ENCODE measurements at places on chromosomes 5 and 9.

GRCh38 chr5:147742151-147742550 lies 40.4 kb downstream of the JAKMIP2 start:
- no peak overlapping the region for H3K27ac ChIP-seq
- no peak for DNase-seq

DNA sequence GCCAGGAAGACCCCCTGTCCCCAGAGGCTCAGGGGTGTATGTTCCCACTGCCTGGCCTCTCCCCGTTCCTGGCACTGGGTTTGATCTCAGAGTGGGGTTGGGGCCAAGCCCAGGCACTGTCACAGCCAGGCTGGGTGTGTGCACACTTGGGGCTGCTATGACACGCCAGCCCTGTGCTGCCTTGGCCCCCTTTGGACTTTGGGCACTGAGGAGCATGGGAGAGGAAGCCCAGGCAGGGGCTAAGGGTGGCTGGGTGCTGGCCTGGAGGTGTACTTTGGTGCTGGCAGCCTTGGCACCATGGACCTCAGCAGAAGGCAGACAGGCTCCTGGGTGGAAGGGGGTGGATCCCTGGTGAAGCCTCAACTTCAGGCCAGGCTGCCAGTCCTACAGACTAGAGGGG lies 223.6 kb upstream of the ISL1 start:
- no peak for DNase-seq
- no peaks in the 10 kb centered on the region for H3K36me3 ChIP-seq
- no peaks in the 10 kb centered on the region for H3K27me3 ChIP-seq
- no peak overlapping the region for H3K27ac ChIP-seq

GRCh38 chr9:19027825-19028224 lies 5.2 kb downstream of the SAXO1 start:
- DNase-seq, result no peak
- H3K4me3 ChIP-seq, result no peak overlapping the region
- H3K36me3 ChIP-seq, result no peaks in the 10 kb centered on the region
- H3K27me3 ChIP-seq, result peaks cover 8% of the 10 kb centered on the region
- H3K27ac ChIP-seq, result no peak overlapping the region

- H3K4me3 ChIP-seq, result no peak overlapping the region
- H3K27me3 ChIP-seq, result no peaks in the 10 kb centered on the region
- H3K27ac ChIP-seq, result no peak overlapping the region
- H3K36me3 ChIP-seq, result peaks cover 6% of the 10 kb centered on the region
- DNase-seq, result no peak
- H3K4me1 ChIP-seq, result peaks cover 3% of the 10 kb centered on the region
Measured at GRCh38 chr5:53942724-53943123, 367.6 kb downstream of the ARL15 start.

DNA sequence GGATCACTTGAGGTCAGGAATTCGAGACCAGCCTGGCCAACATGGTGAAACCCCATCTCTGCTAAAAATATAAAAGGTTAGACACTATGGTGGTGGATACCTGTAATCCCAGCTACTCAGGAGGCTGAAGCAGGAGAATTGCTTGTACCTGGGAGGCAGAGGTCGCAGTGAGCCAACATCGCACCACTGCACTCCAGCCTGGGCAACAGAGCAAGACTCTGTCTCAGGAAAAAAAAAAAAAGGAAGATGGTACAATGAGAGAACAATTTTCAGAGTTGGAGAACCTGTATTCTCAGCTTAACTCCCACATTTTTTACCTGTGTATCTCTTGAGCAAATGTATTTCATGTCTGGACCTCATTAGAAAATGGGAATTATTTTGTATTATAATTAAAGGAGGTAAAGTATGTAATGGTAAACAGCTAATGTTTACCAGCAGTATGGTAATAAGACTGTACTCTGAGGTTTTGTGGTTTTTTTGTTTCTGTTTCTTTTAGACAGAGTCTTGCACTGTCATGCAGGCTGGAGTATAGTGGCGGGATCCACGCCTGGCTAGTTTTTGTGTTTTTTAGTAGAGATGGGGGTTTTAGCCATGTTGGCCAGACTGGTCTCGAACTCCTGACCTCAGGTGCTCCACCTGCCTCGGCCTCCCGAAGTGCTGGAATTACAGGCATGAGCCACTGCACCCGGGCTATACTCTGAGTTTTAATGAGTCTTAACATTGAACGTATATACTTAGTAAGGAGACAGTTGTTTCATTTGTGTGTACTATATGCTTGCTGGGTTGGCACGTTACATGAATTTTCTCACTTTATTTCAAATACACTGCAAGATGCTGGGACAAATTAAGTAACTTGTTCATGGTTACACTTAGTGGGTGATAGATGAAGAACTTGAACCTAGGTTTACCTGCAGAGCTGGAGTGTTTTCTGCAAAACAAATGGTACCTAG lies 16.2 kb downstream of the UHRF2 start:
- no peak for DNase-seq
- H3K27ac ChIP-seq, result peak overlapping the region; percentile 9
- no peak overlapping the region for H3K4me3 ChIP-seq
- peaks cover 15% of the 10 kb centered on the region for H3K36me3 ChIP-seq

All from osteocyte (in vitro differentiated cells).